Right lobe of liver (tissue), 6 donors: ENCODE measurements at places on chromosomes 12 and 14. TPM values are rescaled to one million over a fixed set of nuclear protein-coding genes. Genes with fewer than 3 reads are reported as not detected.

KCNC2 gene
- total RNA-seq = 0.02 TPM

AICDA gene
- total RNA-seq = not detected

COX8C gene
- not detected for total RNA-seq

ZNF891 gene
- total RNA-seq = 0.92 TPM
